ENCODE measurements at places on chromosomes 3 and 15.
A peak's percentile ranks its signal among the peaks of the same experiment; 100 is the strongest.

- no peaks in the 10 kb centered on the region for H3K36me3 ChIP-seq
- H3K27ac ChIP-seq, result peak overlapping the region; percentile 42
- DNase-seq, result peak; percentile 94
- H3K27me3 ChIP-seq, result no peaks in the 10 kb centered on the region
- H3K4me3 ChIP-seq, result peak overlapping the region; percentile 59
- peaks cover 25% of the 10 kb centered on the region for H3K4me1 ChIP-seq
Measured at GRCh38 chr3:168249550-168250414, 154.1 kb upstream of the GOLIM4 start.

DNA sequence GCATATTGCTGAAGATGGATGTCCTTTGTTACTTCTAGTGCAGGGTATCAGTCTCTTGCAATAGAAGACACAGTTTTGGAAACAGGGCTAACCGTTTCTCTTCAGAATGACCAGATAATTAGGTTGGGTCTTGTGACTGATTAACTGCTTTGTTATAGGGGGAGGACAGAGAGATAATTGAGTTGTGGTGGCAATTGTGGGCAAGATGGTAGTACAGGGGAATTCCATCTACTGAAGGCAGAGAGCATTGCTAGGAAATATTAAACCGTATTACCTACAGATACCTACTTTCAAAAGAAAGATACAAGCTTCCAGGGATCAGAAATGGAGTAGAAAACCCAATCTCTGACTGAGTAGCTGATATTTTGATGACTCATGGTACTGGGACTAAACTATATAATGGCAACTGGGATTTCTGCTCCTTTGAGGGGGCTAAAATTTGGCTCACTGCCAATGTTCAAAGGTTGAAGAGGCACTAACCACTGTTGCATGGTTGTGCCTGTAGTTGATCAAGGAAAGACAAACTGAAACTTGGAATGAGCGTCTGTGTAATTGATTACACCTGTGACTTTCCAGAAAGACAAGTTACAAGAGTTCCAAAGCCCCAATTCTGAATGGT lies 4.2 kb downstream of the PRR23B start:
- H3K4me3 ChIP-seq, result no peak overlapping the region
- H3K36me3 ChIP-seq, result no peaks in the 10 kb centered on the region
- DNase-seq, result no peak
- H3K27me3 ChIP-seq, result no peaks in the 10 kb centered on the region
- H3K4me1 ChIP-seq, result no peaks in the 10 kb centered on the region
- no peak overlapping the region for H3K27ac ChIP-seq

DNA sequence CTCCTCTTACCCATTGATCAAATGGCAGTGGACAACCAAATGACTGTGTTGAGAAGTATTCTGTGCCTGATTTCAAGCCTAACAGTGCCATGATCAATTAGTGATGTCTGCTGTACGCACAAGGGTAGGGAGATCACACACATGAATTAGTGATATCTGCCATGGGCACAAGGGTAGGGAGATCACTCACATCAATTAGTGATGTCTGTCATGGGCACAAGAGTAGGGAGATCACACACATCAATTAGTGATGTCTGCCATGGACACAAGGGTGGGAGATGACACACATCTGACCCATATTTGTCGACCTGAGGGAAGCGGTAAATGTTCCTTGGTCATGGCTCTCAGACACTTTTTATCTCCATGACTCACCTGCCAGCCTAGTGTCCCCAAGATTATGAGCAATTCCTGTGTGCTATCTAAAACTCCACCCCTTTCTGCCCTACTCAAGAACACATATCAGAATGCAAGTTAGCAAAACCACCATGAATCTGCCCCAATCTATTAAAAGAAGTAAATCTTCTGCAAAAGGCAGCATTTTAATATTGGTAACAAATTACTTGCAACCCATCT lies 165.0 kb downstream of the NTRK3 start:
- no peak for DNase-seq
- no peak overlapping the region for H3K27ac ChIP-seq
- H3K27me3 ChIP-seq, result no peaks in the 10 kb centered on the region
- H3K4me1 ChIP-seq, result no peaks in the 10 kb centered on the region
- no peaks in the 10 kb centered on the region for H3K36me3 ChIP-seq

DNA sequence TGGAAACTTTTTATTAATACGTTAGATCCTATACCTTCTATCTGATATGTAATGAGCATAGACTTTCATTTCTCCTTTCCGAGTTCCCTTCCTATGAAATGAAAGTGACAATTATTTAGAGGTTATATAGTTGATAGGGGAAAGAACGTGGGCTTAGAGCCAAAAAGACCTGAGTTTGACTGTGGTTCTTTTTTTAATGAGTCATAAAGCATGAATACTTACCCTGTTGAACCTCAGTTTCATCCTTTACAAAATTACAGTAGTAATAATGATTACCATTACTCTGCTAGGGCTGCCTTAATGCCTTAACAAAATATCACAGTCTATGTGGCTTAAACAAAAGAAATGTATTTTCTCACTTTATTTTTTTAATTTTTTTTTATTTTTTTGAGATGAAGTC lies 75.9 kb downstream of the AGBL1 start:
- H3K4me3 ChIP-seq, result no peak overlapping the region
- H3K27me3 ChIP-seq, result no peaks in the 10 kb centered on the region
- no peaks in the 10 kb centered on the region for H3K36me3 ChIP-seq
- no peak for DNase-seq

DNA sequence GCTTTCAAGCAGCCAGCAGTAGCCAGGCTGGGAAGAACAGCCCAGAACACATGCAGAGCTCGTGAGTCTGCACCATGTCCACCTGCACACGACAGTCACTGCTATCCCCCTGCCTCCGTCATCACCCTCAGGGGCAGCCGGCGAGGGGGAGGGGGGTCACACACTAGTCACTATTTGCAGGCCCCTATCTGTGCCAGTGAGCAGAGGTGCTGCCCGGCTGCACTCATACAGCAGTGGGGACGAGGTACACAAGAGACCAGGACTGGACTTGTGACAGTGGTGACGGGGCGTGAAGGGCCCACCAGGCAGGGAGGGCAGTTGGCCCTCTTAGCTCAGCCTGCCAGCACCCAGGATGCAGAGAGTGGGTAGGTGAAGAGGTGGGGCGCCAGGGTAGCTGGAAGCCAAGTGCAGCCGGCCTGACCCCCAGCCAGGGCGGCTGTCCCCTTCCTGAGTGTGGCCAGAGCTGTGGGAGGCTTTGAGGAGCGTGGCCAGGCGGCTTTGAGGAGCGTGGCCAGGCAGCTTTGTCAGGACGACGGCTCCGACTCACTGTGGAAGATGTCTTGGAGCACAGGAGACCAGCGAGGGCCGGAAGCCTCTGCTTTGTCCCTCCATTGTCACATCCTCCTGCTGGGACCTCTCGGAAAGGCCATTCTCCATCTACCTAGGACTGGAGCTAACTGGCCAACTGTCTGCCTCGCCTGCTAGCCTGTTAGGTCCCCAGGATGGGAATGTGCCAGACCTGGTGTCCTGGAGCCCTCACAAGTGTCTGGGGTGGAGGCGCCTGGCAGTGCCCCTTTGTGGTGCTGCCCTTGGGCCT lies 52.1 kb upstream of the FGD5 start:
- no peak overlapping the region for H3K27ac ChIP-seq
- H3K27me3 ChIP-seq, result no peaks in the 10 kb centered on the region
- no peak overlapping the region for H3K4me3 ChIP-seq
- no peaks in the 10 kb centered on the region for H3K4me1 ChIP-seq

- no peaks in the 10 kb centered on the region for H3K4me1 ChIP-seq
- no peak overlapping the region for H3K27ac ChIP-seq
- no peak for DNase-seq
- no peaks in the 10 kb centered on the region for H3K27me3 ChIP-seq
- H3K4me3 ChIP-seq, result no peak overlapping the region
Measured at GRCh38 chr15:60184579-60184978, 180.5 kb downstream of the FOXB1 start.

GRCh38 chr15:61195116-61196002 lies 33.7 kb downstream of the RORA start:
- no peaks in the 10 kb centered on the region for H3K27me3 ChIP-seq
- no peak overlapping the region for H3K27ac ChIP-seq
- H3K4me3 ChIP-seq, result no peak overlapping the region
- no peaks in the 10 kb centered on the region for H3K36me3 ChIP-seq
- DNase-seq, result no peak
